Stimulated activated CD4-positive, alpha-beta T cell treated with anti-CD3 and anti-CD28 coated beads, Interleukin-1b, Interleukin-23, amount 100 ng/mL, for 1 hour (primary cell): ENCODE measurements at places on chromosomes 1 and 21.

DNA sequence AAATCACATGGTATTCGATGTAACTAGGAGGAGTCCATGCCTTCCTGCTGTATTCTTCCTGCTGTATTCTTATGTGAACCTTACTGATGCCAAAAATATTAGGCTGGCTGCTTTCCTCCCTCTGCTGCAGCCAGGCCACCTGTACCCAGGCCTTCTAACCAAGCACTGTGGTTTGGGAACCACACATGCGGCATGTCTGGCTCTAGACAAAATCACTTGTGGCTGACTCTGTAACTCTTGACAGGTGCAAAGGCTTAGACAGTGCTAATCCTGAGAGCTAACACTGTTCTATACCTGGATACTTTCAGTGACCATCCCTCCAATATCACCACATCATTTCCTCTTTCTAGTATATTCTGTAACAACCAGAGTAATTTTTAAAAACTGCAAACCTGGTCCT lies 67.7 kb downstream of the PCP4 start:
- no peak for DNase-seq

DNA sequence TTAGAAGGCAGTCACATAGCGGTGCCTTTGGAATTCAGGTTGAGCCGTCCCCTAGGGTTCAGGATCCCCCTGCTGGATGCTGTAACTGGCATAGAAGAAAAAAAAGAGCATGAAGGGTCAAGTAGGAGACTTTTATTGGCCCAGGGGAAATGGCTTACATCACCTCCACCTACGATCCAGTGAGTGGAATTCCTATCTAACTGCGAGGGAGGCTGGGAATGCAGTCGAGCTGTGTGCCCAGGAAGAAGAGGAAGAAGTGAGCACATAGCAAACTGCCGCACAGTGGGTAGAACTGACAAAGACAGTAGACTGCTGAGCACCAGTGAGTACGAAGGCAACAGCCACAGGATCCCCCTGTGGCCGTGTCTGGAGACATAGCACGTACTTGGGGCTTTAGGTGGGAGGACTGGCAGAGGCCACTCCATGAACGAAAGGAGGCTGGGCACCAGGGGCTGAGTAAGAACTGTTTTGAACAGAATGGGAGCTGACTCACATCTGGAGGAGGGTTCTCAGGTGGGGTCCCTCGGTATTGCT lies 79.2 kb downstream of the RNF220 start:
- no peak for DNase-seq

DNA sequence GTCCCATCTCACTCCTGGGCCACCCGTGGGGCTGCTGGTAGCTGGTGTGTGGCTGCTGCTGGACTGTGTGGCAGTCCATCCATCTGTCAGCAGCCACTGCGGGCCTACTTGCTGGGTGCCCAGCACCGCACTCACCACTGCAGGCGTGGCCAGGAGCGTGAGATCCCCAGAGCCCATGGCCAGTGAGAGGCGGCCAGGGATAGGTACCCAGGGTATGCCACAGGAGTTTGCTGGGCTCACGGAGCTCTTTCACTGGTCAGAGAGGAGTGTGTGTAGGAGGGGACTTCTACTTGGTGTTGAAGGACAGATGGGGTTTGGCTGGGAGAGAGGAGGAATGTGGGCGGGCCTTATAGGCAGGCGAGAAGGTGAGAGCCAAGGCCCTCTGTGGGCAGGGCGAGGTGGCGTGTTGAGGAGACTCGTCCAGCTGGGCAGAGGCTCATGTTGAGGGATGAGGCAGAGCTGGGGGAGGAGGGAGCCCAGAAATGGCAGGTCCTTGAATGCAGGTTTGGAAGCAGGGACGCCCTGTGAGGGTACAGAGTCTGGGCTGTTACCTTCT lies 15.0 kb downstream of the QSOX1 start:
- DNase-seq: no peak

- DNase-seq: no peak
Measured at GRCh38 chr1:65308781-65309303, 501 bp upstream of the DNAJC6 start.

- no peak for DNase-seq
Measured at GRCh38 chr1:56672579-56672978, 27.5 kb downstream of the PRKAA2 start.

GRCh38 chr1:93687542-93687941 lies 5.9 kb upstream of the BCAR3 start:
- DNase-seq: no peak

DNA sequence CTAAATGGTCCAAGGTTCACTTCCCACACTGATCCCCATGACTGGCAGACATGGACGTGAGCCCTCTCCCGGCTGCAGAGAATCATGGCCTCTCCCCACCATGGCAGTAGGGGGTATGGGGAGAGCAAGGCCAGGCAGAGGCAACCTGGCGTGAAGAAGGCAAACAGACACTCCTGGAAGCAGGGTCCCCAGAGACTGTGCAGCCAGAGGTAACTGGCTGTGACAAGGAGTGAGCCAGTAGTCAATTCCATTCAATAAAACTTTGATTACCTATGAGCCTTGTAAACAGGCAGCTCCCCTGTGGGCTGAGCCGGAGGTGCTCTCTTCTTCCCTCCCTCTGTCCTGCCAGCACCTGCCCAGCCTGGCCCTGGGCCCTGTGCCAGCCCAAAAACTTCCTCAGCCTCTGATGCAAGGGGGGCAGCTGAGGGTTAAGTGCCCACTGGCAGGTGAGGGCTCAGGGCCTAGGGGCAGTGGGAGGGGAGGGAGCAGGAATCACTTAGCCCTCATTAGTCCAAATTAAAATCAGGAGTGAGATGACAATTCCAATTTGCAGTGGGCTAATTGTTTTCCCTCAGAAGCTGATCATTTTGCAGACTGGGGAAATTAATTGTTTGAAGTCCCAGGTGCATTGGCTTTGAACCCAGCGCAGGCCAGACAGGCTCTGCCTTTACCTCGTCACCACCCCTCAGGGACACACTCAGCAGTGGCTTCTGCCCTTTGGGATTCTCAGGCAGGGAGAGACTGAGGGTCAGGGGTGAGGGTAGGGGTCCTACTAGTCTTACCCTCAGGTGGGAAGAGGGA lies 35.6 kb downstream of the LRRN2 start:
- no peak for DNase-seq

DNA sequence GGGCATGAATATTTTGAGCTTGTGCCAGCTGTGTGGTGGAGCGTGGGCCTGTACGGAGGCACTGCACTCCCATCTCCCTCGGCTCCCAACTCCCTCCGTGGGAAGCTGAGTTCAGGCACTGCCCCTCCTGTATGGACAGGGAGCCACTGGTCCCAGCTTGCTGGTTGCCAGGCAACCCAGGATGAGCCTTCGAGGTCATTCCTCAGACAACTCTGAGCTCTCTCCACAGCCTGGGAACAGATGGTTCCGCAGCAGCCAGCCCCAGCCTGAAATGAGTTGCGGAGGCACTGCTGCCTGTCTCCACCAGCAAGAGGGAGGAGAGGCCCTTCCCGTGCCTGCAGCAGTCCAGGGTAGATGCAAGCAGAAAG lies 58.4 kb upstream of the TENT5B start:
- no peak for DNase-seq

DNA sequence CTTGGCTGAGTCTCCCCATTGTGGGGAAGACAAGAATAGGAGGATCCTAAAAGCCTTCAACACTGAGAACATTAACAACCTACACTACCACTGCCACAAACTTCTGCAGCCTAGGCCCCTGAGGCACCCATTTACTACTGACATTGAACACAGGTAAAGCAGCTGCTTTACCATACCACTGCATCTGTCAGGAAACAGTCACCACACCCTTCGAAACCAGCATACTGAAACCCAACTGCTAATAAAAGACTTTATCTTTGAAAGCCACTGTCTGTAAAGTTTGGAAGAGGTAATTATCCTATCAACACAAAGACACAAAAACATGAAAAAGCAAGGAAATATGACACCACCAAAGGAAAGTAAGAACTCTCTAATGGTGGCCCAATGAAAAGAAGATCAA lies 7.4 kb downstream of the IFNAR1 start:
- DNase-seq: no peak

- no peak for DNase-seq
Measured at GRCh38 chr1:5455651-5456050, 536.6 kb downstream of the NPHP4 start.
